ENCODE measurements at places on chromosomes 12 and 14.
A peak's percentile ranks its signal among the peaks of the same experiment; 100 is the strongest.

DNA sequence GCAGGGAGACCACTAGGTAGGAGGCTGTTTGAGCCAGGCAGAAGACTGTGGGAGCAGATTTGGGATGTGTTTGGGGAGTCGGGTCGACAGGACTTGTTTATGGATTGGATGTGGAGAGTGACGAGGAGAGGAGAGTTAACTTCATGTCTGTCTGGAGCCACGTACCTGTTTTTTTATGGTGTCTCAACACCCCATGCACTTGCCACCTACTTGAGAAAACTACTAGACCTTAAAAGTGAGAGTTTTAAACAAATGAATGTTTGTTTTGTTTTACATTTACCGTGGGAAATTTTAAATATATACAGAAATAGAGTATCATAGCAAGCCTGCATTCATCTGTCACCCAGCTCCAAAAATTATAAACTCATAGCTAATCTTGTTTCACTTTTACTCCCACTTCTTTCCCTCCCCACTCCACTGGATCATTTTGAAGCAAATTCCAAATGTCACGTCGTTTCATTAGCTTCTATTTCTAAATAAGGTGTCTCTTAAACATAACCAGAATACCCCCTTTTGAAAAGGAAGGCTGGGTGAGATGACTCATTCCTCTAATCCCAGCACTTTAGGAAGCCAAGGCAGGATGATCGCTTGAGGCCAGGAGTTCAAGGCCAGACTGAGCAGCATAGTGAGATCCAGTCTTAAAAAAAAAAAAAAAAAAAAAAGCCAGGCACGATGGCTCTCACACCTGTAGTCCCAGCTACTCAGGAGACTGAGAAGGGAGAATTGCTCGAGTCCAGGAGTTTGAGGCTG, 136.2 kb downstream of the ANO6 start:
- no peak for DNase-seq

DNA sequence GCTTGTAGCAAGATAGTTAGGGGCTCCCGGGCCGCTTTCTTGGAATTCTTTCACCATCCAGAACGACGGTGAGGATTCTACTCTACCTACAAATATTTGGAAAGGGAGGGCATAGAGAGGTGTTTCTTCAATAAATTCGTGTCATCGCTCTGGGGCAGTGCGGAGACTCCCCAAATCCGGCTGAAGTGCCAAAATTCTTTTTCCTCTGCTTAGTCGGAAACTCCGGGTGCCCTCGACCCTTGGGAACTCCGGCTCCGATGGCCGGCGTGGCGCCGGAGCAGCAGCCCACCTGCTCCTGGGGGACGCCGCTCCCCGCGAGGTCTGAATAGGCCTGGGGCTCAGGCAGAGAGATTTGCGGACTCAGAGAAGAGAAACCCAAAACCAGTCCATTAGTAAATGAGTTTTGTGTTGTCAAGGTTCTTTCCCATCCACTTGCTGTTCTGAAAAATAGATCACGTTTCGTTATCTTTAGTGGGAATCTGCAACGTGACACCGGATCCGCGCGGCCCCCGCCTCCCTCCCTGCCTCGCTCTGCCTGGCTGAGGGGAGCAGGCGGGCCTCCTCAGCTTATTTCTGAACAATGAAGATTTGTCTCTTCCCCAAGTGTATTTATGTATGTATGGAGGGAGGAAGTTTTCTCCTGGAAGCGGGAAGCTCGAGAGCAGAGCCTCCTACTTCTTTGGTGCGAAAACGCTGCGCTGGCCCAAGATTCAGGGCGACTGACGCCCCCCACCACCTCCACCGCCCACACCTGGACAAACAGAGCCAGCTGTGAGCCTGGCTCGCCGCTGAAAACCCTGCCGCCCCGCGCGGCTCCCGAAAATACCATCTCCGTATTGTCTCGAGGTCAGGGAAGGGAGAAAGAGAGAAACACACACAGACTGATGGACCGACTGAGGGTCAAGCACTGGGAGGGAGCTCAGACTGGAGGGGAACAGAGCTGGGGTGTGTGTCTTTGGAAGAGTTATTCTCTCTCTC, 3.7 kb upstream of the SIX1 start:
- DNase-seq, result peak; percentile 95

GRCh38 chr12:14836336-14837210, 6.8 kb downstream of the ART4 start:
- DNase-seq, result no peak

DNA sequence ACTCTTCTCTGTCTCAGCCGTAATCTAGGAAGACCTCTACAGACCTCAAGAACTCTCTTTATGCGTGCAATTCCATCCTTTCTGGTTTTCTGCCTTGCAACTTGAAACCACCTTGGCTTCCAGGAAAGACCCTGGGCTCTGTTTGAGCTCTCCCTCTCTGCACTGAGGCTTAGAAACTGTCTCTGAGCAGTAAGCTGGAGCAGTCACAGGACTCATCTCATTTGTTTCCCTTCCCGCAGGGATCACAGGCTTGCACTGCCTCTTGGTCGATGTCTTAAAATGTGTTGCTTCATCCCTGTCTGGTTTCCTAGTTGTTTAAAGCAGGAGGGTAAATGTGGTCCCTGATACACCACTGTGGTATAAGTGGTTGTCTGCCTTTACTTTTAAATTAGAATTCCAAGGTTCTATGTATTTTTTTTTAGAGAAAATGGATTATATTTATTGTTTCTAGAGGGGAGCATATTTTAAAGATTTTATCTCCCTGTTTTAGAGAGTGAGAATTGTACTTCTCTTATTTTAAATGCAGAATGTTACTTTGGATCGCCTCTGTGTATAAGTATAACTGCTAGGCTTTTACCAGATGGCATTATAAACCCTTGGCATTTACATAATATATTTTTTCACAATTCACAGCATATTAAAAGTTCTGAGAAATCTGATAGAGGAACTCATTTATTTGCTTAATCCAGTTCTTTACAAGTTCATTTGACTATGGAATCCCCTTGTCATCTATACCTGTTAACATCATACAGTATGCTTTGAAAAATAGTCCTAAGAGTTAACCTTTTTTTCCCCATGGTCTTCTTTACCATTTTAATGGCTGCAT, 26.4 kb downstream of the EID3 start:
- no peak for DNase-seq

GRCh38 chr14:105123981-105124765, 44.4 kb downstream of the JAG2 start:
- DNase-seq, result no peak

GRCh38 chr12:96486751-96487613, 2.4 kb upstream of the CFAP54 start:
- DNase-seq, result no peak

- no peak for DNase-seq
Measured at GRCh38 chr14:95058491-95058890, 98.8 kb downstream of the DICER1 start.
